ENCODE measurements at places on chromosomes 4 and X.

- DNase-seq = no peak
Measured at GRCh38 chrX:120614816-120615215, 10.9 kb downstream of the MCTS1 start.

- DNase-seq = no peak
Measured at GRCh38 chr4:108511618-108512017, 108.8 kb upstream of the RPL34 start.

DNA sequence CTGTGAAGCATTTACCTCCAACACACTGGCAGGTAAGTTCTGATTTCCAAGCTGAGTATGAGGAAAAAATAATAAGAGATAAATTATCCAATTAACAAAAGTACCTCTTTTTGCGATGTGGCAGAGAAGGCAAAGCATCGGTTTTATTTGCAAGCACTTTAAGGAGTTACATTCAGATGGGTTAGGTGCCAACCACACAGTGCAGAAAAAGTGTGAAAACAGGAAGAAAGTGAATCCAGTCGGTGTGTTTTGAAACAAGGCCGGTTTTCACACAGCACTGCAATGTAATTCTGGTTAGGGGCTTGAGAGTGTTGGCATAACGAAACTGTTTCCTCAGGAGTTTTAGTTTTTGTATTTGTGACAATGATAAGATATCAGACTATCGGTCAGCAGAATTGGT lies 130.8 kb upstream of the PDLIM3 start:
- no peak for DNase-seq

- no peak for DNase-seq
Measured at GRCh38 chr4:2482693-2483092, 13.8 kb downstream of the RNF4 start.

DNA sequence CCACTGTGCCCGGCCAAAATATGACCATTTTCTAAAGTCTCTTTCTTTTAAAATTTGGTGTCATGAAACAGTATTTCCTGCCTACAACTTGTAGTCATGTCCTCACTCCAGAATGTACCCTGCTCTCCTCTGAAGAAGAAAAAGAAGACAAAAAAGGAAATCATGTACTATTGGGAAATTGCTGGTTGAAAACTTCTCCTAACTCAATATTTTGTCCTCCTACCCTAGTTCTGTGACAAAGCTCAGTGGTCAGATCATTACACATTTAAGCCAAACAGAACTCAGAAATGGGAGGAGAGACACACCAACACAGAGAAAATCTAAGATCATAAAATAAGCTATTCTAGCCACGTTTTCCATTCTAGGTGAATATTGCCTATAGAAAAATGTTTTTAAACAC lies 127.7 kb downstream of the IRF2 start:
- DNase-seq = no peak

DNA sequence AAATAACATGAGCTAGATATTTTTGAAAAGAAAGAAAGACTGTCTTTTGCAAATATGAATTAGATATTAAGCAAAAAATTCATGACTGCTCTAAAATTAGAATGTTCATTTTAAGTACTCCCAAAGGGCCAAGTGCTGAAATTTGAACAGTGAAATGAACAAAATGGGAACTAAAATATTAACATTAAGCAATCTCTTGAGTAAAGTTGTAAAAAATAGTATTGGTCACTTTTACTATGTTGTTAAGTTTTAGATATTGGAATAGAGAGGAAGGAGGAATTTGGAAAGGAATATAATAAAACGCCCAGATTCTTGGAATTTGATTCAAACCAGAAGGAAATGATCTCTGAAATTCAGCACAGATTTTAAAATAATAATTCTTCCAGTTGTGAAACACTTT lies 125.9 kb upstream of the ANK2 start:
- DNase-seq = no peak

GRCh38 chrX:148960060-148960459 lies 459.6 kb downstream of the AFF2 start:
- DNase-seq = no peak

GRCh38 chr4:3283916-3284315 lies 8.9 kb upstream of the RGS12 start:
- no peak for DNase-seq

- DNase-seq = no peak
Measured at GRCh38 chrX:110004215-110004614, 1.3 kb downstream of the TMEM164 start.

DNA sequence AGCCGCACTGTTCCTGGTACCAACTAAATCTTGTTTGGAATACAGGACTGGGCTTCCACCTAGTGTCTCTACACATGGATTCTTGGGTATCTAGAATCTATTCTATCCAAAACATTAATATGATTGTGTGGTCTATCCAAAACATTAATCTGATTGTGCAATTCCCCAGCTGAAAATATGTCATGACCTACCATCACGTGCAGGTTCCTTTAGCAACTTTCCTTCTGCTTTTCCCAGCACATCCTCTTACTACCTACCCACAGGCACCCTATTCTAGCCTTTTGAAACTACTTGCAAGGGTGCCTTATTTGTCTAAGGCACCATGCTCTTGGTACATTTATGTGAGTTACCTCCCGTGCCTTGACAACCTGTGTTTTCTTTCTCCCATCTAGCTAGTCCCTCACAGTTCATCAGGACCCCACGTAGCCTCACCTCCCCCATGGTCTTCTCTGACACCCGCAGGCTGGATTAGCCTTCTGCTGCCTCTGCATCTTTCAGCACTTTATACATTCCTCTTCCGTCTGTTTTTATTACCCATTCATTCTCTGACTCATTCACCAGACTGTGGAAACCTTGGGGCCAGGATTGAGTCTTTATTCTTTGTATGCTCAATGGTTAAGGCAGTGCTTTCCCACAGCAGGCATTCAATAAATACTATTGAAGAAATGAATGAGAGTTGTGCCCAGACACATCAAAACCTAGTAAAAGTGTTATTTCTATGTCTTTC lies 88.8 kb upstream of the FAM9B start:
- no peak for DNase-seq

Measured in right renal pelvis (tissue), 4 donors.